ENCODE measurements at places on chromosomes 11 and 22. TPM values are rescaled to one million over a fixed set of nuclear protein-coding genes. Genes with fewer than 3 reads are reported as not detected.

DNA sequence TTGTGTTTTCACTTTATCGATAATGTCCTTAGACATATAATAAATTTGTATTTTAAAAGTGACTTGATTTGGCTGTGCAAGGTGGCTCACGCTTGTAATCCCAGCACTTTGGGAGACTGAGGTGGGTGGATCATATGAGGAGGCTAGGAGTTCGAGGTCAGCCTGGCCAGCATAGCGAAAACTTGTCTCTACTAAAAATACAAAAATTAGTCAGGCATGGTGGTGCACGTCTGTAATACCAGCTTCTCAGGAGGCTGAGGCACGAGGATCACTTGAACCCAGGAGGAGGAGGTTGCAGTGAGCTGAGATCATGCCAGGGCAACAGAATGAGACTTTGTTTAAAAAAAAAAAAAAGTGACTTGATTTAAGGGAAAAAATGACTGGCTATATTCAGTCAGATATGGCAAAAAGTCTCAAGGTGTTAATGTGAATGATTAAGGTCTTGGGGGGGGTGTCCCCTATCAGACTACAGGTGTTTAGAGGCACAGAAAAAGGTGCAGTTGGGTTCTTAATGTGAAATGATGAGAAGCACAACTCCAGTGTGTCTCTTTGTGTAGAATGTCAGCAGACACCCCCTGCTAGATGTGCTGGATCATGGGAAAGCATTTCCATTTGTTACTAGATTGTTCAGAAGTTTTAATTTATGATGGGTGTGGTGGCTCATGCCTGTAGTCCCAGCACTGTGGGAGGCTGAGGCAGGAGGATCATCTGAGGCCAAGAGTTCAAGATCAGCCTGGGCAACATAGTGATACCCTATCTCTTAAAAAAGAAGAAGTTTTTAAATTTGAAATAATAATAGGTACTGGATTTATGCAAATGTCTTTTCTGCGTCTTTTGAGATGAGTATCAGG is 17.0 kb downstream of the NEAT1 start:
- H3K27ac ChIP-seq = peak overlapping the region; percentile 96
- H3K4me3 ChIP-seq = peak overlapping the region; percentile 38
- H3K36me3 ChIP-seq = peaks cover 71% of the 10 kb centered on the region
- DNase-seq = peak; percentile 69
- H3K4me1 ChIP-seq = peaks cover 80% of the 10 kb centered on the region

GRCh38 chr11:131671734-131672133 is 301.3 kb downstream of the NTM start:
- peaks cover 3% of the 10 kb centered on the region for H3K27me3 ChIP-seq
- no peaks in the 10 kb centered on the region for H3K36me3 ChIP-seq
- H3K27ac ChIP-seq = no peak overlapping the region
- no peak for DNase-seq
- H3K4me3 ChIP-seq = no peak overlapping the region

DNA sequence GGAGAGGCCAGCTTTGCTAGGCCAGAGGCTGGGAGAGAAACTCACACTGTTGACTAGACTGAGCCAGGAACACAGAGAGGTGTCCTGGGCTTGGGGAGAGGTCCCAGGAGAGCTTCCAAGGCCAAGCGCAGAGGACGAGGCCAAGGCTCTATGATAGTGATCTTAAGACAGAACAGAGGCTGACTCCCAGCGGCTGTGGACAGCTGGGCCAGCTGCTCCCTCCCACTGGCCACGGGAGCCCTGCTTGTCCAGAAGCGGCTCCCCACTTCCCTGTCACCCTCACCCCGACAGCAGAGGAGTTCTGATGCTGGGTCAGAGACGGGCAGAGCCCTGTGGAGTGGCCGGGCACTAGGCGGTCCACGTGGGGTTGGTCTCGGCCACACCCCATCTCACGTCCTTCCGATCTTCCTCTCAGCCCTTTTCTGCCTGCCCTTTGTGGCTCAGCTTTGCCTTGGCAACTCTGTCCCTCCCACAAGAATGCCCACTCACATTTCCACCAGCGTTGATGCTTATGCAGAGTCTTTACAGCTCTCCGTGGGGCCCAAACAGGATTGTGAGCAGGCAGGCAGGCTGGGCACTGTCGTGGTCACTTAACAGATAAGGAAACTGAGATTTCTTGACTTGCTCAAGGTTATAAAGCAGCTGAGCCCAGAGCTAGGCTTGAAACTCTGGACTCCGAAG is 68.2 kb downstream of the FBXO7 start:
- no peak overlapping the region for H3K4me3 ChIP-seq
- H3K36me3 ChIP-seq = no peaks in the 10 kb centered on the region
- DNase-seq = no peak
- H3K27ac ChIP-seq = no peak overlapping the region
- H3K27me3 ChIP-seq = peaks cover 2% of the 10 kb centered on the region
- no peaks in the 10 kb centered on the region for H3K4me1 ChIP-seq

RHBDD3 gene
- total RNA-seq = 20.5 TPM

GRCh38 chr11:93005239-93005638 is 35.8 kb downstream of the MTNR1B start:
- H3K27me3 ChIP-seq = no peaks in the 10 kb centered on the region
- H3K27ac ChIP-seq = no peak overlapping the region
- H3K4me1 ChIP-seq = no peaks in the 10 kb centered on the region
- DNase-seq = no peak
- no peak overlapping the region for H3K4me3 ChIP-seq
- H3K36me3 ChIP-seq = no peaks in the 10 kb centered on the region

MRGPRX4 gene
- total RNA-seq = not detected

DNA sequence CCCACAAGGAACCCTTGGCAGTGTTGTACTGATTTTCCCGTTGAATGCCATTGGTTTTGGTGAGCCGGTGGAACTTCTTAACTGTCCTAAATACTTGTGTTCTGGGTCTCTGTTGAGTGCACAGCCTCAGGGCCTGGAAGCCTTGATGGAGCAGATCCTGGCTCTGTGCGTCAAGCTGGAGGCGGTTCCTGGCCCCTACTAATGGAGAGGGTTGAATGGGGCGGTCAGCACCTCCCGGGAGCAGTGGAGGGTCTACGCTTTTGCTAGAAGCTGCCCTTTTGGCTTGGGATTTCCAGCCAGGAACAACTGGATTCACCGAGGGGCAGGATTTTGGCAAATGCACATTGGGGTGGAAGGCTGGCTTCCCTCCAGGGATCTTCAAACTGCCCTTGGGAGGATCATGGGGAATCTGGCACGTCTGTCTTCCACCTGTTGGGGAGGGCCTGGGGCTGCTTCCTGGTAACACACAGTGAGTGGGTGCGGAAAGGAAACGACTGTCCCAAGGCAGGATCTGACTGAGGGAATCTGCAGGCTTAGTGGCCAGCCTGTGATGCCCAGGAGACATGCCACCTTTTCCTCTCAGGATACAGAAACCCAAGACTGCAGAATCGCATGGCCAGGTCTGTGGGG is 6.9 kb upstream of the OSBPL5 start:
- no peaks in the 10 kb centered on the region for H3K36me3 ChIP-seq
- peaks cover 12% of the 10 kb centered on the region for H3K4me1 ChIP-seq
- H3K27me3 ChIP-seq = peaks cover 20% of the 10 kb centered on the region

LSP1 gene
- total RNA-seq = 42.4 TPM

- peak overlapping the region; percentile 85 for H3K27ac ChIP-seq
- H3K4me1 ChIP-seq = peaks cover 57% of the 10 kb centered on the region
- no peaks in the 10 kb centered on the region for H3K27me3 ChIP-seq
- peaks cover 15% of the 10 kb centered on the region for H3K36me3 ChIP-seq
- DNase-seq = no peak
Measured at GRCh38 chr11:65574811-65575567, 864 bp upstream of the EHBP1L1 start.

DNA sequence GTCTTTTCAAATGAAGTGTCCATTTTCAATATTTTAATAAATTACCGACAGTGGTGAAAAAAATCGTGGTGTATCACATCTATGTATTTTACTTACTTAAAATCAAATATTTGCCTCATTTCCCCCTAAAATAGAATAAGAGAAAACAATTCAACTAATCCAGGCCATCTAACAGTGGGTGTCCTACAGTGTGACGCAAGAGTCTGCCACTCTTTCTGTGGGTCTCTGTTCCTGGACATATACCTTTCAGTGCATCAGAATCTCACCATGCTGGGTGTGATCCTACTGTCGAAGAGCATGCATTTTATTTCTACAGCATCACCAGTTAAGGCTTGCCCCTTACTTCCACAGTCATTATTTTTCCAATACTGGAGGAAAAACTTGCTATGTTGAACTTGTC is 111.2 kb downstream of the CD44 start:
- H3K27ac ChIP-seq = no peak overlapping the region
- H3K27me3 ChIP-seq = no peaks in the 10 kb centered on the region
- peaks cover 4% of the 10 kb centered on the region for H3K36me3 ChIP-seq

PRG2 gene
- 1.0 TPM for total RNA-seq

SYCE3 gene
- total RNA-seq = 2.0 TPM

ELMOD1 gene
- not detected for total RNA-seq

PARVG gene
- total RNA-seq = 67.8 TPM

GRCh38 chr22:45885941-45886395 is 91.0 kb downstream of the WNT7B start:
- DNase-seq = no peak
- H3K27me3 ChIP-seq = peaks cover 34% of the 10 kb centered on the region
- no peaks in the 10 kb centered on the region for H3K36me3 ChIP-seq
- H3K27ac ChIP-seq = no peak overlapping the region

KDM4E gene
- total RNA-seq = not detected

C11orf42 gene
- total RNA-seq = not detected

DNA sequence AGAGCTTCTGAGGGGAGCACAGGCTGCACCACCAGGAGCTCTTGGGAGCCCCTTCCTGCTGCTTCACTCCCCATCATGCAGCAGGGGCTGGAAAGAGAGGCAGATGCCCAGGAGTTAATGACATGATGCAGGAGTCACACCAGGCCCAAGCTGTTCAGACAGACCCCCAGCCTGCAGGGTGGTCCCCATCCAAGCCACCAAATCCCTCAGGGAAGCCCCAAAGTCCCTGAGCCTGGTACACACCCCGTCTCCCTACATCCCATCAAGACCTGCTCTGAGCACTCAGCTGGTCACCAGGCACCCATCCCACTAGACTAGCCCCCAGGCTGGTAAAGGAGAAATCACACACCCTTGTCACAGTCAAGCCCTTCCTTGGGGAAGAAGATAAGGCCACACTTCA is 11.3 kb downstream of the CYB561A3 start:
- no peak overlapping the region for H3K27ac ChIP-seq
- H3K36me3 ChIP-seq = peaks cover 16% of the 10 kb centered on the region
- DNase-seq = no peak
- no peak overlapping the region for H3K4me3 ChIP-seq

SHISA8 gene
- 1.8 TPM for total RNA-seq

GTSE1 gene
- 39.7 TPM for total RNA-seq

GRCh38 chr22:49726701-49727101 is 101.0 kb downstream of the BRD1 start:
- H3K4me3 ChIP-seq = no peak overlapping the region
- no peak for DNase-seq
- H3K36me3 ChIP-seq = no peaks in the 10 kb centered on the region
- H3K27ac ChIP-seq = no peak overlapping the region
- H3K27me3 ChIP-seq = peaks cover 23% of the 10 kb centered on the region
- H3K4me1 ChIP-seq = peaks cover 9% of the 10 kb centered on the region

GRCh38 chr22:21457023-21457787 is 10.0 kb upstream of the TMEM191C start:
- no peaks in the 10 kb centered on the region for H3K36me3 ChIP-seq
- H3K27ac ChIP-seq = no peak overlapping the region
- no peak for DNase-seq
- no peaks in the 10 kb centered on the region for H3K27me3 ChIP-seq
- no peak overlapping the region for H3K4me3 ChIP-seq

HBE1 gene
- total RNA-seq = not detected

DNA sequence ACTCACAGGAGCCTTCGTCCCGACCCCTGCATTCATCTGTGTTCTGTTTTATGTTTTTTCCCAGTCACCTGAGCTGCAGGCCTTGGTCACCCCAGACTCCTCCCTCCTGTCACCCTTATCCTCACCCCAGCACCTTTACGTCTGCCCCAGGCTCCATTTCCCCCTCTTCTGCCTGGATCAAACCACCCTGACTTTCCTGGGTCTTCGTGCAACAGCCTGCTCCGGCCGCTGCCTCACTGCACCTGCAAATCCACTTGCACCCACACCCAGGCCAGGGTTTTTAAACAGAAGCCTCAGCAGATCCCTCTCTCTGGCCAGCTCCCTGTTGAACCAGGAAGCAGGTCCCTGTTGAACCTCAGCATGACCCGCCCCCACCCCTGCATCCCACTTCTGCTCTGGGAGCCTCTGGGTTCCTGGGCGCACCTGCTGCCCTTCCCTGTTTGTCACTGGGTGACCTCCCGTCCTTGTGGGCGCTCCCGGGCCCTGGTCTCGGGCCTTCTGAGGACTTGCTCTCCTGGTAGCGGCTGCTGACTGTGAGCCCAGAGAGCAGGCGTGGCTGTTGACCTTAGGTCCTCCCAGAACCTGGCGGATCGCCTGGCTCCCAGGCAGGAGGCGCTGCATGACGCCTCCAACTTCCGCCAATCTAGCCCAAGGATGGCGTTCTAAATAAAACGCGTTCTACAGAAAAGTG is 12.8 kb downstream of the MAPK8IP2 start:
- no peak overlapping the region for H3K27ac ChIP-seq
- peaks cover 4% of the 10 kb centered on the region for H3K4me1 ChIP-seq
- H3K4me3 ChIP-seq = no peak overlapping the region
- no peaks in the 10 kb centered on the region for H3K36me3 ChIP-seq

KRTAP5-1 gene
- not detected for total RNA-seq

SCUBE2 gene
- total RNA-seq = 0.31 TPM

GRCh38 chr11:74138572-74138971 is 32.2 kb downstream of the C2CD3 start:
- DNase-seq = no peak
- no peak overlapping the region for H3K27ac ChIP-seq
- no peak overlapping the region for H3K4me3 ChIP-seq
- peaks cover 18% of the 10 kb centered on the region for H3K36me3 ChIP-seq

DNA sequence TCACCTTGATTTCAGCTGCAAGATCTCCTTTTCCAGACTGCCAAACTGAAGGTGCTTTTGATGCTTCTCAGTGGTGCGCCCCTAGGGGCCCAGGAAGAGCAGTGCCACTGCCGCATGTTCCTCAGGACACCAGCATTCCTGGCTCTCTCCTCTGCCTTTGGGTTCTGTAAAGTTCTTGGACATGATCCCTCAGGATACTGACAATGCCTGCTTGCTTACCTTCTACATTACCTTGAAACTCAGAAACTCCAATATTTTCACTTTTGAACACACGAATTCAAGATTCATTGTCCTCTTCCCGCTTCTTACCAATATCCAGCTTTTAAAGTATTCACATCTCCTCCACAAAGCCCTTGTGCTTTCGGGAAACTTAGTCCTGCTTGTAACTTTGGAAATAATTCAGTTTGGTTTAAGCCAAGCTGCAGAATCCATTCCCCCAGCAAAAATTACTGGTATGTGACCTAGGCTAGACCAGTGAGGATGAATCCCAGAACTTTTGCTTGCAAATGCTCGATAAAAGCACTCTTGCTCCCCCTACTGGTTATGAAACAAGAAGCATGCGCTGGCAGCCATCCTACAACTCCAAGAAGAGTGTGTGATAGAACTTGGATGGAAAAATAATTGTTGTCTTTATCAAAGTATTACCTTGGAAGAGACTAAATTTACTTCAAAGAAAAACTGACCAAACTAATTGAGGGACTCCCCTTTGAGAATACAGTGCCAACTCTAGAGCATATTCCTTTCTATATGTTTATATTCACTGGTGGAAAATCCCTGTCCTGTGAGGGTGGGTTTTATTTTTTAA is 16.5 kb upstream of the OR5B21 start:
- H3K36me3 ChIP-seq = peaks cover 23% of the 10 kb centered on the region
- H3K27ac ChIP-seq = peak overlapping the region; percentile 86
- DNase-seq = peak; percentile 67
- H3K4me3 ChIP-seq = peak overlapping the region; percentile 61
- H3K4me1 ChIP-seq = peaks cover 52% of the 10 kb centered on the region

Data from activated naive CD4-positive, alpha-beta T cell treated with anti-CD3 and anti-CD28 coated beads for 36 hours (primary cell).